CD4-positive, alpha-beta memory T cell (primary cell): ENCODE measurements at places on chromosomes 7 and 10. TPM values are rescaled to one million over a fixed set of nuclear protein-coding genes. Genes with fewer than 3 reads are reported as not detected.

DNA sequence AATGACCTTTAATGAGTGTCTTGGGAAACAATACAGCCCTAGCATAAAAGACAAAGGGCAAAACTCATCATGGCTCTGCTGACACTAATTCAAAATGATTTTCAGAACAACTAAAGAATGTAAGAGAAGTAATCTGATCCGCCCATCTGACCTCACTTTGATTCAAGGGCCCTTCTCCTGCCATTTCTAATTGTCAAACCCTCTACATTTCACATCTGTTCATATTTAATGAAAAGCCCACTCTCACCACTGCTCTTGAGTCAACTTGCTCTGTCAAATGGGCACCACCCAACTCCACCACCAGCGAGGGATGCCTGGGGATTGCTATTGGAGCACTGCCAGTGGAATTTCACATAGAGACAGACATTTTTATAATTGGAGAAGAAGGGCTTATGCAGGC, 639.2 kb downstream of the KCNMA1 start:
- H3K36me3 ChIP-seq = no peaks in the 10 kb centered on the region
- H3K27me3 ChIP-seq = no peaks in the 10 kb centered on the region
- no peak overlapping the region for H3K4me3 ChIP-seq
- no peak overlapping the region for H3K27ac ChIP-seq
- no peak for DNase-seq
- no peaks in the 10 kb centered on the region for H3K4me1 ChIP-seq

GRCh38 chr7:79790656-79791262, 337.3 kb upstream of the MAGI2 start:
- H3K27ac ChIP-seq = no peak overlapping the region
- no peaks in the 10 kb centered on the region for H3K27me3 ChIP-seq
- H3K4me3 ChIP-seq = no peak overlapping the region

- no peak for DNase-seq
- H3K4me1 ChIP-seq = no peaks in the 10 kb centered on the region
- no peak overlapping the region for H3K27ac ChIP-seq
- no peak overlapping the region for H3K4me3 ChIP-seq
These were observed 7.3 kb upstream of the TARP start for GRCh38 chr7:38280707-38281106.

DNA sequence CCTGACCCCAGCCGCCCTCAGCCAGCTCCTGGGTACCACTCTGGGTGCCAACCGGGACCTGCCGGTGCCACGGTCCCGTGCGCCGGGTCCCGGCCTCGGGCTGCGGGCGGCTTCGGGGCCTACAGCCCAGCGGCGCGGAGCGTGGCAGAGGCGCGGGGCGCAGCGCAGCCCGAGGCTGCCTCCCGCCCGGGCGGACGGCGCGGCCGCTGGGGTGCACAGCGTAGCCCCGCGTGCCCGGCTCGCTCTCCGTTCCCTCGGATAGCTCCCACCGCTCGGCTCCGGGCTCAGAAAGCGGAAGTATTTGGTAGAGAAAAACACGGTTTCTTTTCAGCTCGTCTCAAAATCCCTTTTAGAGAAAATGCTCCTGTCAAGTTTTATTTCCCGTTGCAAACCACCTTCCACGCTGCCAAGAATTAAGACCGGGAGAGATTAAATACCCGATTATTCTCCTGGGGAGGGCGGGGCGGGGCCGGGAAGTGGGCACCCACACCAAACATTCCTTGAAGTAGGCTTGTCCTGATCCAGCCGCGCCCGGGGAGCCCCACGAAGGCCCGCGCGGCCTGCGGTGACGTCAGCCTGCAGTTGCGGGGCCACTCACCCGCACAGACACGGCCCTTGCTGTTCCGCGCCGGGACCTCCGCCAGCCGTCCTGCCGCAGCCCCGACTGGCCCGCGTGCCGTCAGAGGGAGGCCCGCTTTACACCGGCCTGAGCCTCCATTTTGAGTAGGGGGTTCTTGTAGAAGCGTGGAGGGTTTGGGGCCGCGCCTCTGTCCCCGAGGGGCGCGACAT, 7.2 kb downstream of the HOXA13 start:
- H3K4me3 ChIP-seq = no peak overlapping the region
- no peaks in the 10 kb centered on the region for H3K36me3 ChIP-seq
- H3K27me3 ChIP-seq = peaks cover 86% of the 10 kb centered on the region
- DNase-seq = no peak

DNA sequence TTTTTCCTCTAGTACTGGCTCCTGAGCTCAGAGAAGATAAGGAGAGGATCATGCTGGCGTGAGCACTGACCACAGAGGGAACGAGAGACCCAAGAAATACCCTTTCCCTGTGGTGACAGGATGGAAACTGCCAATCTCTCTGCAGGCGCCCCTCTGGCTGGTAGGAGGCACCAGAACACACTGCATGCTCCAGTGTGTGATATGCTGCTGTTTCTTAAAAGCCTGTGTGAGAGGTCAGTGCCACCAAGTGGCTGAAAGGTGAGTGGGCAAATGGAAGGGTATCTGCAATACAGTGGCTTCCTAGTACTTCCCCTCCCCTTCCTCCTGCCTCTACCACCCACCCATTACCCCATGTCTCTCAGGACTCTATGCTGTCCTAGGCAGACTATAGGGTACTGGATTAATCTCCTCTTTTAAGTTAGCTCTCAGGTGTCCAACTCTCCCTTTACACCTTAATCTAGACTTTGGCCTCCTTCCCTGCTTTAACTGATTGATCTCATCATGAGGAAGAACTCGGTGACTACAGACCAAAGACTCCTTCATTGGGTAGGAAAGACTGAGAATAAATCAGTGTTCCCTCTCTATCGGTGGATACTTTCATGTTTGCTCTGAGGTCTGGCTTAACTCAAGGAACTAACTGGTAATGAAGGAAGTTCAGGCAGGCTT, 283.6 kb downstream of the ADRA2A start:
- no peaks in the 10 kb centered on the region for H3K27me3 ChIP-seq
- DNase-seq = no peak
- H3K27ac ChIP-seq = no peak overlapping the region
- no peaks in the 10 kb centered on the region for H3K36me3 ChIP-seq
- H3K4me3 ChIP-seq = no peak overlapping the region

DNA sequence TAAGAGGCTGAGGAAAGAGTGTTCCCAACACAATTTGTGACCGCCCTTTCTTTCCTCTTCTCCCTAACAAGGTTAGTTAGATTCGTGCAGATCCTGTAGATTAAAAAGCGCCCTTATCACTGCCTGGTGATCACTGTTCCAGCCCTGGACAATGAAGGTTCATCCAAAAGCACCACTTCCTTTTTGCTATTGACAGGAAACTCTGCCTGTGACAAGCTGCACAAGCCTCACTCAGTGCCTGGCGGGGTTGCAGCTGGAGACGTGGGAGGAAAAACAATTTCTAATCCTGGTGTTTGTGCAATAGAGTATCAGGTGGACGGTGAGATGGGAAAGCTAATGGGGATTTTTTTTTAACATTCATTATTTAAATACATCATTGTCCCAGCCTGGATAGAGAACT, 105.9 kb upstream of the CAV2 start:
- no peak overlapping the region for H3K4me3 ChIP-seq
- no peak for DNase-seq
- no peaks in the 10 kb centered on the region for H3K4me1 ChIP-seq
- no peak overlapping the region for H3K27ac ChIP-seq
- H3K36me3 ChIP-seq = no peaks in the 10 kb centered on the region

DNA sequence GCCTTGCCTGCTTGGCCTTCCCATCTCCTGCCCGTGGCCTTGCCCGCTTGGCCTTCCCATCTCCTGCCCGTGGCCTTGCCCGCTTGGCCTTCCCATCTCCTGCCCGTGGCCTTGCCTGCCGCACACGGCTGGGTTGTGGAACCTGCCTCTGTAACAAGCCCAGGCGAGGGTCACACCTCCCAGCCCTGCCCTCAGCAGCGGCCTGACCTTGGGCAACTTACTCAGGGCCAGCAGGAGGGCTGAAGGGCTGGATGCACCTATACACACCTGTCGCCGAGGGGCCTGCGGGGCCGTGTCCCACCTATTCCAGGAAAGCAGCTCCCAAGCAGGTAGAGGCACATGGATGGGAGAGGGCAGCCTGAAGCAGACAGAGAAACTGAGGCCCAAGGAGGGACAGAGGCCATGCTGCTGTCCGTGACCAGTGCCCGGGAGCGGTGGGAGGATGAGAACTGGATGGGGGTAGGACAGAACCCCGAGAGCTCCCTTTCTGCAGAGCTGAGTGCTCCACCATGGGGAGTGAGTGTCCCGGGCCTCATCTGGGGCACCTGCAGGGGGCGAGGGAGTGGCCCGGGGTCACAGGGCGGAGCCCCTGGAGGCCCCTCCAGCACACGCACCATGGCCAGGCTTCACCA, 277.6 kb downstream of the ELFN1 start:
- no peak overlapping the region for H3K27ac ChIP-seq
- no peaks in the 10 kb centered on the region for H3K36me3 ChIP-seq
- no peaks in the 10 kb centered on the region for H3K27me3 ChIP-seq
- DNase-seq = no peak
- H3K4me3 ChIP-seq = no peak overlapping the region
- H3K4me1 ChIP-seq = peaks cover 36% of the 10 kb centered on the region

DNA sequence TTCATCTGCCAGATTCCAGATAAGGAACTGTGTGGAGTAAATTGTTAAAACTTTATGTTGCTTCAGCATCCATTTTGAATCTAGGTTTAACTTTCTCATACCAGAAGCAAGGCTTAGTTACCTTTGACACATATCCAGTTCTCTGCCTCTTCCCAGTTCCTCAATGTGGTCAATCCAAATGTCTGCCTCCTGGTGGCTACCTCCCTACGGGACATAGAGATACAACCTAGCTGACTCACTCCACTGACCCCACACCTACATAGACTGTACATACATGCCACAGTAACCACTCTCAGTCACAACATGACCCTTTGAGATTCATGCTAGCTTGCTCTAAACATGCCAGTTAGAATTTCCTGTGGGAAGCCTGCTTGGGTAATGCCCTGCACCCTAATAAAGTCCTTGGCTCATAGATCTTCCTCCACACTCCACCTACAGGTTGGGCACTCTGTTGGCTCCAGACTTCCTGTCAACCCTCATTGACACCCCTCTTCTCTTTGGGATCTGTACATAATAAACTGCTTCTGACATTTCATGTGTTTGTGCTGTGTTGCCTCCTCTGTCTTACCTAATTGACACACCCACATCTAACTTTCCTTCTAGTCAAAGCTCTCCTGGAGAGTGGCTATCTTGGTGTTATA, 278.1 kb downstream of the HTR7 start:
- H3K27me3 ChIP-seq = no peaks in the 10 kb centered on the region
- H3K36me3 ChIP-seq = no peaks in the 10 kb centered on the region
- no peak for DNase-seq
- H3K4me3 ChIP-seq = no peak overlapping the region

DNA sequence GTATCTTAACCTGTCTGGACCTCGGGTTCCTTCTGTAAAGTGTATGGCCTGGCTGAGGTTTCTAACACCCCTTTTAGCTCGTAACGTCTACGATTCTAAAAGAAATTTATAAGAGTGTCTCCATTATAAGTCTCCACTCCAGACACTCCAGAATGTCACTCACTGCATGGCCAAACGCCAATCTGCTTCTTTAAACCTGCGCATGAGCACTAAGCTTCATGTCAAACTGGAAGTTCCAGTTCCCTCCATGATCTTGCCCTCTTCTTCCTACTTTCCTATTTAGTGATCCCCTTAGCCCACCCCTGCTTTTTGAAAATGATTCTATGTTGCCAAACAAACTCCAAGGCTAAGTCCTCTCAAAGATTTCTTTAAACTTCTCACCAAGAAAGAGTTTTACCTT, 241.4 kb upstream of the NPVF start:
- H3K4me1 ChIP-seq = no peaks in the 10 kb centered on the region
- no peak overlapping the region for H3K27ac ChIP-seq
- no peaks in the 10 kb centered on the region for H3K36me3 ChIP-seq
- no peak for DNase-seq
- H3K27me3 ChIP-seq = no peaks in the 10 kb centered on the region
- no peak overlapping the region for H3K4me3 ChIP-seq

GRCh38 chr7:92802406-92802805, 34.0 kb downstream of the CDK6 start:
- H3K27ac ChIP-seq = no peak overlapping the region
- no peak overlapping the region for H3K4me3 ChIP-seq
- DNase-seq = no peak
- H3K4me1 ChIP-seq = peaks cover 16% of the 10 kb centered on the region

GRCh38 chr10:30002426-30003266, 56.7 kb downstream of the JCAD start:
- peak; percentile 29 for DNase-seq
- H3K4me3 ChIP-seq = no peak overlapping the region
- peaks cover 3% of the 10 kb centered on the region for H3K27me3 ChIP-seq
- peaks cover 12% of the 10 kb centered on the region for H3K4me1 ChIP-seq

DNA sequence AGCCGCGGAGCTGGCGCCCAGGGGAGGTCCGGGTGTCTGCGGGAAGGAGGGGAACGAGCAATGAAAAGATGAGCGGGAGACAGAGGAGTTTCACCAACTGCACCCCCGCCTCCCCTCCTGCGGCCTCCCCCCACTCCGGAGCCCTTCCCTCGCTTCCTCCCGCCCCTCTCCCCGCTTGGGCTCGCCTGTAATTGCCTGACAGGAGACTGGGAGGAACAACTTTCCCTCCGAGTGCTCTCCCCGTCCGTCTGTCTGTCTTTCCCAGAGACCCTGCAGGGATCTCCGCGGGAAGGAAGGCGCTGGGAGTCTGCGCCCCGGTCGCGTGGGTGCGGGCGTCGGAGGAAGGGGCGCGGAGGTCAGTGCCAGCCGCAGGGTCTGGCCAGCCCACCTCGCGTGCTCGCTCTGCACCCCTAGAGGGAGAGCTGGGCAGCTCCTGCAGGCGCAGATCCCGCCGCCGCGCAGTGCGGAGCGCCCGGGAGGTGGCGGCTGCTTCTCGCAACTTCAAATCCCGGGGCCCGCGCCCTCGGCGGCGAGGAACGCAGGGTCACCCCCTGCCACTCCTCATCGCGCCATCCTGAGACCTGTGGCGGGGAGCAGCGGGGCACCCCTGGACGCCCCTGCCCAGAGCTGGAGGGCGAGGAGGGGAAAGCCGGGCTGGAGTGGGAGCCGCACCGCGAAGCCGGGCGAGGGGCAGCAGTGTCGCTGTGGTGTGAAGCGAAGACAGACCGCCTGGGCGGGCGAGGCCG, 511 bp upstream of the NRP1 start:
- peak; percentile 8 for DNase-seq
- H3K4me1 ChIP-seq = peaks cover 20% of the 10 kb centered on the region
- H3K27ac ChIP-seq = no peak overlapping the region
- peak overlapping the region; percentile 15 for H3K4me3 ChIP-seq

DNA sequence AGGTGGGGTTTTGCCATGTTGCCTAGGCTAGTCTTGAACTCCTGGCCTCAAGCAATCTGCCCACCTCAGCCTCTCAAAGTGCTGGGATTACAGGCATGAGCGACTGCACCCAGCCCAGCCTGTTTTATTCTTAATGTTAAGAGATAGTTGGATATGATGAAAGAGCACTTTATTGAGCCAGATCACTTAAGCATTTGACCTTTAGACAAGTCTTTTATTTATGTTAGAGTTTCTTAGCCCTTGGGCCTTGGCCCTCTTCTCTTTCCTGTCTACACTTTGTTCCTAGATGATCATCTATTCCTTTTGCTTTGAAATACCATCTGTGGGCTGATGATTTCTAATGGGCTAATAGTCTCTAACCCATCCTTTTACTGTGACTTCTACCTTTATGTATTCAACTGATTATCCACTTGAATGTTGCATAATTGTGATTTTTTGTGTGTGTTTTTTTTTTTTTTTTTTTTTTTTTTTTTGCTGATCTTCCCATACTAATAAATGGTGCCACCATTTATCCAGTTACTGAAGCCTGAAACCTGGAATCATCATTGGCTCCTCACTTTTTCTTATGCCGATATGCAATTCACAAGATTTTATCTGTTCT, 34.8 kb downstream of the BTRC start:
- H3K4me1 ChIP-seq = no peaks in the 10 kb centered on the region
- DNase-seq = no peak
- no peaks in the 10 kb centered on the region for H3K36me3 ChIP-seq
- no peaks in the 10 kb centered on the region for H3K27me3 ChIP-seq

UNC5B gene
- not detected for total RNA-seq

FFAR4 gene
- total RNA-seq = not detected

OR6V1 gene
- not detected for total RNA-seq
